ENCODE measurements at places on chromosomes 7 and 10.
A peak's percentile ranks its signal among the peaks of the same experiment; 100 is the strongest.

DNA sequence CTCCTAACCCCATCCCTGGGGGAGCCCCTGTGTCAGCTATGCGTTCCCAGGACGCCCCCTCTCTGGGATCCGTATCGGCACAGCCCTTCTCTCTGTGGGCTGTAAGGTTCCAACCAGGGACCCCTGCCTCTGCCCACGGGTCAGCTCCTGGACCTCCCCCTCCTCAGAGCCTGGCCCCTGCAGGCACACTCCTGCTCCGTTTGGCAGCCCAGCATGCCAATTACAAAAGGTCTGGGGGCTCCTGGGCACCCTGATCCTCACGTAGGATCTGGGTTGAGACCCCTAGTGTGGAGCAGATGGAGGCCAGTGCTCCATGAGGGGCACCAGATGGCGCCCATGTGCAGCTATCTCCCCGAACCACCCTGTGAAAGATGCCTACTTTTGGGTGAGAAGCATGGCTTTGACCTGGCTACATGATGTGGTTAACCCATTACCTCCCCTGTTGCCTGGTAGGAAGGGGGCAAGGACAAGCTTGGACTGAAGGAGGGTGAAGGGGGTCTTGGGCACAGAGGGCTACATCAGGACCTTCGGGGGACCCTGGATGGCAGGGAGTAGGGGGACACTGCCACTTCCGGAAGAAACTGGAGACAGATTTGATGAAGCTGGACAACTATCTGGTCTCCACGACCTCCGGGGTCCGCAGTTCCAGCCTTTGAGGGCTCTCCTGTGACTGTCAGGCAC is 9.0 kb downstream of the TACR2 start:
- DNase-seq, result no peak

DNA sequence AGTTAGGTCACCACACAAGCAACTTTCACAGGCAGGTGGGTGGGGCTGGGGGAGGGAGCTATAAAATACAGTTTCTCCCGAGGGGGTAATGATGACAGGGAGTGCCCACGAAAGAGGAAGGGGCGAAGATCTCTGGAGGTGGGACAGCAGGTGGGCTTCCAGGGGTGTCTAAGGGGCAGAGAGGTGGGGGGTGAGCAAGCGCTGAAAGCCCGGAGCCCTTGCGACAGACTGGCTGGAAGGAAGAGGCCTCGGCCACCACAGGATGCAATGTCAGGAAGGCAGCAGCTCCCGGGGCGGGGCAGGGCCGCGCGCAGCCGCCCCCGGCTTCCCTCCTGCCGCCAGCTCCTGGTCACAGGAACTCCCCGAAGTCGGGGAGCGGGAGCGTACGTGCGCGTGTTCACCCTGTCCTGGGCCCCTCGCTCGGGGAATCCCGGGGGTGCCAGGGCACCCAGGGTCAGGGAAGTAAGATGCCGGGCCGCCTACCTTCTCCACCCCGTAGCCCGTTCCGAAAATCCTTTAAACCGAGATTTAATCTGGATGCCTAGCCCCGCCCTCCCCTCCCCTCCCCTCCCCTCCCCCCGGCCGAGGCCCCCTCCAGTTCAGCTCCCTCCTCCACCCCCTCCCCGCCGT is 105.2 kb upstream of the PPIF start:
- DNase-seq, result peak; percentile 42

DNA sequence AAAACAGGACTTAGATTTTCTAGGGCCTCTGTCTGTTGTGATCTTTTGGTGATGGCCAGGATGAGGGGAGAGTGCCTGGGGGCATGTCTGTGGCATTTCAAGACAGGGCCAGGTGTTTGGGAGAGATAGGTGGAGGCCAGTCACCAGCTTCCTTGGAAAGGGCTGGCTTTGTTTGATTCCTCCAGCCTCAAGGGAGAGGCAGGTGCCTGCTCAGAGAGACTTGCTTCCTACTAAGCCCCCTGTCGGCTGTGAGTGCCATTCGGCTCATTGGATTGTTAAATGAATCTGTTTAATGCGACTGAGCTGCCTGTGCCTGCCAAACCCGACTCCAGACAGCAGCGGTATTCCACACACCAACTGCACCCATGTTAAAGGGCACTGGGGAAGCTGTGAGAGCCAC is 304.1 kb upstream of the COBL start:
- no peak for DNase-seq

DNA sequence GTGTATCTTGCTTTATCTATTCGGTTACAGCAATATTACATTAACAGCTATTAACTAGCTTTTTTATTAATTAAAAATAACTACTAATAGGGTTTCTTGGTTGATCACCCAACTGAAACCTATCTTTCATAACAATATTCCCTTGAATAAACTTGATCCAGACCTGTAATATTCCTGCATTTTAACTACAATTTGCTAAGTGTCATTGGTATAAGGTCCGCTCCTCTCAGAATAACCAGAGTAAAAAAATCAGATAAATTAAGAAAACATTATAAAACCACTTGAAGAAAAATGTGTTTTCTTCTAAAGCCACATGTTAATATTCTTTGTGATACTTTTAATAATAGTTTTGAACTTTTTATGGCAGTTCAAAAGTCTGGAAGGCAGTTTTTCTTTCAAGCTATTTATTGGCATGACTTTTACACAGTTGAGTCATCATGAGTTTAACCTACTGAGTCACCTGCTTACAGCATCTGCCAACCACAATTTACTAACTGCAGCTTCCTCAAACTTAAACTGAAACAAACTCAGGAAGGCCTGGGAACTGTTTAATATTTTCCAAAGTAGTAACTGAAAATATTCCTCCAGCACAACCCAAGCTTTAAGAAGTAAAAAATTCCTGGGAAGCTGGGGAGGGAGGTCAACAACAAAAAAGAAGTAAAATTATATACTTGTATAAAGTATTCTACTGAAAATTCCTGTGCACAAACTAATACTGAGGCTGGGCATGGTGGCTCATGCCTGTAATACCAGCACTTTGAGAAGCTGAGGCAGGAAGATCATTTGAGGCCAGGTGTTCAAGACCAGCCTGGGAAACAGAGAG is 103.2 kb downstream of the NRBF2 start:
- DNase-seq, result peak; percentile 15

GRCh38 chr10:52617346-52617745 is 155.2 kb downstream of the MBL2 start:
- DNase-seq, result no peak

DNA sequence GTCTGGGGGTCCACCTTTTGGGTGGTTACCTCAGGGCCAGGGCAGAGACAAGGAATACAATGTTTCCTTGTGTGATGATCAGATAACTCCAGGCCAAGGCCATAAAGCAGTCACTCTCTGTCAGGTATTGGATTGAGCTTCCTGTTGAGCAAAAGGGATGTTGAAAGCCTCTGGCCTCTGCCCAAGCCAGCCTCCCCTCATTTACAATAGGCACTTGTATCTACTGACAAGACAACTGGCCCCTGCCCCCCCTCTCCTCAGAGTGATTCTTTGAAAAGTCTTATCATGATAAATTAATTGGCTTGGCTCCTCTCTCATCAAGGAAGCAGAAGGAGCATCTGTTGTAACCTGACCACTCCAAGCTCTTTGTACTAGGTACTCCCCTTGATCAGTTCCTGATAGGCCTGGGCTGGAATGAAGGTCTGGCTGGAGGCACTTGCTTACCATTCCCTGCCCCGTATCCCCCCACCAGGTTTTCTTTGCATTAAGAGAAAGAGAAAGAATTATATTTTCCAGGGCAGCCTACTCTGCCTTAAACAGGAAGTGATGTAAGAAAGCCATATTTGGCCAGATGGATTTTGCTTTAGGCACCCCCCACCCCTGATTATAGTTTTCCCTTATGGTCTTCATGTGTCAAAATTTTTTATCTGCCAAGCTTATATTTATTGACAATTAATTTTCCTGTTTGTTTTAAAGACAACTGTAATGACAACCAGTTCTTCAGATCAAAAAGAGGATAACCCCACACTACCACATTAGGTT is 42.1 kb upstream of the HPS1 start:
- no peak for DNase-seq

DNA sequence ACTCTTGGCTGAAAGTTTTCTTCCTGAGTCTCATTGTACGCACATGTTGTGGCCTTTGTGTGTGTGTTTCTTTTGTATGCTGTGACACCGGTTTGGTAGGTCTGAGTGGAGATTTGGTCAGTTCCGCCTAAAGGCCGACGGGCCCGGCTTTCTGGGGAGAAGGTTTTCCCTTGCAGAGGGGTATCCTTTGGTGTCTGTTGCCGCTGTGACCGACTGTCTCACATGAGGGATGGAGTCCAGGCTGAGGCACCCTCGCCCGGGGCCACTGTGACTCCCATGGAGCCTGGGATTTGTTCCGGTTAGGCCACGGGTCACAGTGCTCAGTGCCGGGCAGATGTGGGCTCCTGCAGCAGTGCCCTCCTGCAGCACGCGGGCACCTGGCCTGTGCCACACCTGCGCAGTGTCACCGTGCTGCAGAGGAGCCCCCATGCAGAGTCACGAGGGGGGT is 19.4 kb downstream of the INPP5A start:
- no peak for DNase-seq

- no peak for DNase-seq
Measured at GRCh38 chr7:66631471-66631870, 2.8 kb downstream of the KCTD7 start.

GRCh38 chr10:129099486-129099885 is 367.6 kb upstream of the MGMT start:
- no peak for DNase-seq

GRCh38 chr10:110758898-110759297 is 112.8 kb upstream of the PDCD4 start:
- no peak for DNase-seq

DNA sequence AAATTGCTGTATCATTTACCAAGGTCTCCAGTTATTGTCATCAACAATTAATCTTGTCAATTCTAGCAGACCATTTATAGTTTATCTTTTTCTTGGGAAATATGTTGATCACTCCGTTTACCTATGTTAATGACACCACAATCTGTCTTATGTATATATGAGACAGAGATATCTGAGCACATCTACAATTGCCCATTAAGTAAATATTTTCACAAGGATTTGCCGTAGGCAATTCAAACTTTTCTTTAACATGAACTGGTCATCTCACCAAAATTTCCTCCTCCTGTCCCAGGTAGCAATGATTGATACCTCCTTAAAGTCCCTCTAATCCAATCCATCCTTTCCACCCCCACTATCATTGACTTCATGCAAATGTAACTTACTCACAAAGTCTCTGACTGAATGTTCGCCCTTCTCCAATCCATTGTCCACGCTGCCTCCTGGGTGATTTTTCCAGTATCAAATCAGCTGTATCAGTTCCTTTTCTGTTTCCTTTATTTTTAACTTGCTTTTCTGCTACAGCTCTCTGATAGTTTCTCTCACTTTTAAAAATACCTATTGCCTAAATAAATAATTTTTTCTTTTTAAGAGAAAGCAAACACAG is 138.3 kb downstream of the GNAT3 start:
- DNase-seq, result no peak

GRCh38 chr10:118308664-118309063 is 33.5 kb downstream of the FAM204A start:
- DNase-seq, result no peak

DNA sequence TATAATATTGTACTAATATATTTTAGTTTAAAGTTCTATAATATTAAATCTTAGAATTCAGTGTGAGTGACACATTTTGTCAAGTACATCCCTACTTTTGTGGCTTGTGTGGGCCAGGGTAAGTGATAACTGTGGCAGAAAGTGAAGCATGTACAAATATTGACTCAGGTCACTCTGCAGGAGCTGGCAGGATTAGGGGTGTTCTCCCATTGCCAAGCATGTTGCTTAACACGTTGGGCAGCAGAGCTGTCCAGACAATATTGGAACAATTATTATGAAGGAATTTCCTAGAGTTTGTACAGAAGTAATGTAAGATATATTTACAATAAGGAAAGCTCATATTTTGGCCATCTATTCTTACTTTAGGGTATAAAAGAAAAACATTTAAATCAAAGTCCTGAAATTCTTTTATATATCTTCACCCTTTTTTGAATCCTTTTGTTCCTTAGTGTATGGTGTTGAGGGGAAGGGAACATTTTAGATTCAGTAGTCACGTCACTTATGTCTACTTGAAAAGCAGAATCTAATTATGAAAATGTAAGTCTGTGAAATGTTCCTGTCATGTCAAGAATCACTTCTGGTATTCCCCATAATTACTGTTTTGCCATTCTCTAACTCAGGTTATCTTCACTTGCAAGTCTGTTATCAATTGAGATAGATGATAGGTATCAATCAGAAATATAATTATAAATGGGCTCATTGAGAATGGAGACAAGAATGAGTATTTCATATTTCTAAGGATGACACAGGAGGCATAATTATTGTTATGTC is 4.0 kb downstream of the HDAC9 start:
- DNase-seq, result no peak

DNA sequence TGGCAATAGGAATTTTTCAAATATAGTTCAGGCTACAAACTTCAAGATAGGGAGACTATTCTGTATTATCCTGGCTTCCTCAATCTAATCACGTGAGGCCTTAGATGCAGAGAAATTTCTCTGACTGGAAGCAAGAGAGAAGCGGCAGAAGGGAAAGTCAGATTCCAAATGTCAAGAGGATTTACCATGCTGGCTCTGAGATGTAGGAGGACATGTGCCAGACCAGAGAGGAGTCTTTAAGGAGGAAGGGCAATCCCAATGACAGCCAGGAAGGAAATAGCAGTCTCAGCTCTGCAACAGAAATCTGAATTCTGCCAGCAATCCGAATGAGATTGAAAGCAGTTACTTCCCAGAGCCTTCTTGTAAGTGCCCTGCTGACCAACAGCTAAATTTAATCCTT is 57.4 kb downstream of the NUTM2E start:
- DNase-seq, result no peak

- no peak for DNase-seq
Measured at GRCh38 chr7:35781200-35781701, 19.6 kb upstream of the SEPTIN7 start.

- no peak for DNase-seq
Measured at GRCh38 chr7:115775981-115776380, 254.6 kb downstream of the TFEC start.

- DNase-seq, result no peak
Measured at GRCh38 chr10:11175823-11176243, 158.2 kb downstream of the CELF2 start.

- DNase-seq, result no peak
Measured at GRCh38 chr7:98669329-98670000, 52.4 kb downstream of the NPTX2 start.

- DNase-seq, result no peak
Measured at GRCh38 chr10:116121640-116122525, 151.1 kb downstream of the GFRA1 start.

- no peak for DNase-seq
Measured at GRCh38 chr10:3264161-3264761, 91.7 kb upstream of the PITRM1 start.
